ENCODE measurements at places on chromosomes 6 and 20. TPM values are rescaled to one million over a fixed set of nuclear protein-coding genes. Genes with fewer than 3 reads are reported as not detected.
A peak's percentile ranks its signal among the peaks of the same experiment; 100 is the strongest.

PAK5 gene
- not detected for total RNA-seq

KCNK16 gene
- total RNA-seq, result not detected

MUC22 gene
- not detected for total RNA-seq

BRPF3 gene
- 32.6 TPM for total RNA-seq

CST4 gene
- total RNA-seq, result not detected

BLOC1S5 gene
- 3.5 TPM for total RNA-seq

HSF2 gene
- 7.5 TPM for total RNA-seq

- DNase-seq, result no peak
These were observed 191.3 kb downstream of the OR2B2 start for GRCh38 chr6:27720607-27721580.

- DNase-seq, result no peak
These were observed 408.5 kb upstream of the RGS17 start for GRCh38 chr6:153539602-153540001.

DNA sequence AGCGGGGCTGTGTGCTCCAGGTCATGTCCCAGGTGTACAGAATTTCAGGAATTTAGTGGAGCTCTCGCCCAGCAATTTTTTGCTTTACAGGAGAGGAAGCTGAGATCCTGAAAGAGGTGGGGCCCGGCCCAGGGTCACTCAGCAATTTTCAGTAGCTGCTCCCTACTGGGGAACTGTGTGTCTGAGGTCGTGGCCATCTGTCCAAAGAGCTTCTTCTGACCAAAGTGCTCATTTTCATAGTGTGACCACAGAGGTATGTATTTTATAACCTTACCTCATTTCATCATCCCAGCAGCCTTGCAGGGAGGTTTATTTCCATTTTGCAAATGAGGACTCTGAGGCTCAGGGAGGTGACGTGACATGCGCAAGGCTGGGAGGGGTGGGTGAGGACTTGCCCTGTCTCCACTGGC lies 46.3 kb downstream of the FAM209B start:
- DNase-seq, result no peak

- peak; percentile 28 for DNase-seq
These were observed 86.7 kb downstream of the GMDS start for GRCh38 chr6:2158596-2159271.

- peak; percentile 80 for DNase-seq
These were observed 38.1 kb downstream of the GNAS start for GRCh38 chr20:58890518-58891085.

- peak; percentile 36 for DNase-seq
These were observed 126.3 kb downstream of the CDKAL1 start for GRCh38 chr6:20660534-20660933.

GRCh38 chr6:166019214-166019613 lies 148.4 kb downstream of the TBXT start:
- no peak for DNase-seq

Measured in HT-29 (cell line).